ENCODE measurements at places on chromosomes 4 and X.

DNA sequence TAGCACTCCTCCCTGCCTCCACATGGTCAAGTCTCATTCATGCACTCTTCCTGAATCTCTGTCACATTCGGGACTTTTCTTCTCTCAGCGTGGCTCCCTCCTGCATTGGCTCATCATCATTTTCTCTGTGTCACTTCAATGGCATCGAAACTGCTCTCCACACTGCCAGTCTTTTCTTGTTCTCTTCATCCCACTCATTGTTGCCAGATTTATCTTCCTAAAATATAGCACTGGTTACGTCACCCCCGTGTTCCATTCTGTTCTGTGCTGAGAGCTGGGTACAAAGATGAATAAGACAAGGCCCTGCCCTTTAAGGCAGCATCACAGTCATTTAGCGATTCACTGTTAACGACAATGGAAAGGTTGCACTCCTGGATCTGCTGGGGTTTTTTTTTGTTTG, 174.4 kb upstream of the TBC1D9 start:
- no peak for DNase-seq

DNA sequence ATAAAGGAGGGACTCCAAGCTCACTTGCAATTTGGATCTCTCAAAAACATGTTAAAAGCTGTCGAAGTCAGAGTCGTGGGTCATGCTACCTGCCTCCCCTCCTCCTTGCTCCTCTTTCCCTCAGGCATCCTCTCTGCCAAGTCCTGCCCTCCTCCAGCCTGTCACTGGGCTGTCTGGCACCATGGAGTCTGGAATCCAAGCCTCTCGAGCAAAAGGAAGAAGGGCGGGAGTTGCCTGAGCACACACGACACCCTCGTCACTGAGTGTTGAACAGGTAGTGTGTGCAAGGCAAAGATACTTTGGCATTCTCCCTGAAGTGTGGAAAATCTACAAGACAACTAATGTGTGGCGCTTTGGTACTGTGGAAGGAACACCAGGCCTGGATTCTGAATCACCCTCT, 62.2 kb downstream of the HAUS3 start:
- no peak for DNase-seq

DNA sequence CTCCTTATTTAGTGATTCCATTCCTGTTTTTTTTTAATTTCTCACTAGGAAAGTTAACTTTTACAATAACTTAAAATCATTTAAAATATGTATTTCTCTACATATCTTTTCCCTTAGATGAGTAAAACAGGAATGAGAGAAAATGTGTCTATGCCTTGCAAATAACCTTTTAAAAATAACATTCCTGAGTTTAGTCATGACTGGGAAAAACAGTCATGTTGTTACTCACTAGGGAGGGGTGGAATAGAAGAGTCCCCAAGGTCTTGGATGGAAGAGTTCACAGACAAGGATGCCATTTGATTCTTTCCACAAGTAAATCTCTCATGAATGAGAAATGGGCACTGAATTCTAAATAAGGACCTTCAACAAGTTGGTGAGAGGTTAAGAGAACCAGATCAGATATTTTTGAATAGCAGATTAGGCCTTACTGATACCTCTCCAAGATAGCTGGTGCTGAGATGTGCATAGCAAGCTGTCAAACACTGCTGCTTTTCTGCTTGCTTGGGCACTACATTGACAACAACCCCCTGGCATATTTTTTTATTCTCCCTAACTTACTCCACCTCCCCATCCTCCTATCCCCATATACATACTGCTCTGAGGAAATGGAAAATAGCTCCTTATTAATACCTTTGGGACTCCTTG, 25.1 kb downstream of the UGDH start:
- no peak for DNase-seq

- DNase-seq = no peak
Measured at GRCh38 chr4:42789041-42789567, 103.4 kb upstream of the GRXCR1 start.

- DNase-seq = no peak
Measured at GRCh38 chr4:76354517-76355473, 48.3 kb downstream of the STBD1 start.

DNA sequence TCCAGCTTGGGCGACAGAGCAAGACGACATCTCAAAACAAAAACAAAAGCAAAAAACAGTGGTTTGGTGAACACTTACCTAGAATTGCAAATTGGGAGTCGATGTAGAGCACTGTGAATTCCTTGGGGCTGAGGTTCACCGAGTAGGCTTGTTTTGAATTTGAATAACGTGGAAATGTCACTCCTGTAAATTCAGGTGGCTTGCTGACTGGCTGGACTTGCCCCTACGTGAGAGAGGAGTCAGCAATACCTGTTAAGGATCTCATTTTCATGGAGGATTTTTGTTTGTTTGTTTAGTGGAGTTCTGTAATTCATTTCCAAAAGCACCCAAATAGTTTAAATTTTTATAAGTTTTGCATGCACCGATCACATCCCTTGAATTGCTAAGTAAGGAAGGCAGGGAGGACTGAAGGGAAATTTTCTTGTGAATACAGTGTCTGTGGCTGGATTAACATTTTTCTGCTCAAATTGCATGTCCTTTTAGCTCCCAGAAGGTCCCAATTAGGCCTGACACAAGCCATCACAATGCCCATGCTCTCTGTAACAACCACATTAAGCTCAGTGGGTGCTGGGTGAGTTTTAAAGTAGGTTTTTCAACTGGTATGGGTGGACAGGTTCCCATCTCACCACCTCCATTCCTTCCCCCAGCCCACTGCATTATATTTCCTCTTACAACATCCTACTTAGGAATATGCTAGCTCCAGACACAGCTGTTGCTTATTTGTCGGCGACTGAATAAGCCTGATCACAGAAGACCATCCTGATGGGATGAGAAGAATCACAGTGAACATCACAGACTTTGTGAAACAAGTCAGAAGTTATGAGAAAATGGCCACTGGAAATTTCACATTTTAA, 58.5 kb upstream of the TTC29 start:
- no peak for DNase-seq

DNA sequence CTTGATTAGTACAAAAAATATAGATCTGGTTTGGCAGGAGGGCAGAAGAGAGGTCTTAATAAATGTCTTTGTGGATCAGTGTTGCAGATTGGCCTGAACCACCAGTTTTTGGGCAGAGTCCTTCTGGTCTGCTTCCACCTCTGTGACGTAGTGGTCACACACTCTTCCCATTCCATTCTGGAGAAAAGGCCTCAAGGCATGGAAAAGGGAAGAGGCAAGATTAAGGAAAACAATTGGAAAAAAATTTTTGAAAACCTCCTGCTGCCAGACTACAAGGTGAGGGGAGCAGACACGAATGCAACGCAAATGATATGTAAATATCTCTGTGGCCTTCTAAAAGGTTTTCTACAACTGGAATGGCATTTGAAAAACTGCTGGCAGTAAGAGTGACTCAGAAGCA, 24.3 kb upstream of the FAM47C start:
- no peak for DNase-seq

DNA sequence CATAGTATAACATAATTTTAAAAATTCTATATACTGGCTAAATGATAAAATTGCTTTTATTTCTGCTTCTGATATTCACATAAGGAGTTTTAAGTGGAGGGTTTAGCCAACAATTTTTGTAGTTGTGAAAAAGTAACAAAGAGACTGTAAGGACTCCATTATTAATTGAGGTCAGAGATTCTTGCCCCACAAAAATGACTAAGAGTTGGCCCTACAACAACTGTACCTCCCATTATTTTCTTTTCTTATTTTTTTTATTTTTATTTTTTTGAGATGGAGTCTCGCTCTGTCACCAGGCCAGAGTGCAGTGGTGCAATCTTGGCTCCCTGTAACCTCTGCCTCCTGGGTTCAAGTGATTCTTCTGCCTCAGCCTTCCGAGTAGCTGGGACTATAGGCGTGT, 9.4 kb upstream of the ADH1B start:
- no peak for DNase-seq

GRCh38 chrX:77433001-77433400, 14.2 kb upstream of the FGF16 start:
- no peak for DNase-seq

- no peak for DNase-seq
Measured at GRCh38 chr4:23134331-23134730, 441.6 kb downstream of the GBA3 start.

GRCh38 chrX:23737413-23737812, 5.7 kb downstream of the ACOT9 start:
- no peak for DNase-seq

DNA sequence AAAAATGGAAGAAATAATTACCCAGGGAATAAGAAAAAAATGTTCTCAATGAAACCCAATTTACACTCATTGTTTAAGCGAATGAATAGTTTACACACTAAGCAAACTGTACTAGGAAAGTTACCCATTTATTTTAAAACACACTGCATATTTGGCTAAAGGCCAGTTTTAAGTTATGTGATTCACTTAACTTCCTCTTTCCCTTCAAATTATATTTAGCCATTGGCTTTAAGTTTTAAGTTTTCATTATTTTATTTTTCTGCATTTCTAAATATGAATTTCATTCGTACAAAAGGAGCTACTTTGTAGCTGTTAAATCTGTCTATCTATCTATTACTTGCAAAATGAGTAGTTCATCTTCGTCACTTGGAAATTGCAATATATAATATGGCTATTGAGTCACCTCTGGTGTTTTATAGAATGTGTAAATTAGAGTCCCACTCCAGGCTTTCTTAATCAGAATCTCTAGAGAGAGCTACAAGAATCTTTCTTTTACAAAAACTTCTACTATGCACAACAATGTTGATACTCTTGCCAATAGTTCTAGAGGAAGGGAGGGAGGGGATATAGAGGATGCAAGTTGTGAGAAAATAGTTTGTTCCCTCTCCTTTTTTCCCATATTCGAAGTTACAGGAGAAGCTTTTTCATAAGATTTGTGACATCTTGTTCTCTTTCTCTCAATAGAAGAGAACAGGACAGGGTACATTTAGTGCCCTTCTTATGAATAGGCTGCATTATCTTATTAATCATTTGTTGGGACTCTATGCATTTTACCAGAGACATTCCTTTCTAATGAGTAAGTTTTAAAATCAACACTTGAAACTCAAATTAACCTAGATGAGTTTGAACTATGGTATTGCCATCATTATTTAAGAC, 41.8 kb downstream of the SULT1B1 start:
- no peak for DNase-seq

DNA sequence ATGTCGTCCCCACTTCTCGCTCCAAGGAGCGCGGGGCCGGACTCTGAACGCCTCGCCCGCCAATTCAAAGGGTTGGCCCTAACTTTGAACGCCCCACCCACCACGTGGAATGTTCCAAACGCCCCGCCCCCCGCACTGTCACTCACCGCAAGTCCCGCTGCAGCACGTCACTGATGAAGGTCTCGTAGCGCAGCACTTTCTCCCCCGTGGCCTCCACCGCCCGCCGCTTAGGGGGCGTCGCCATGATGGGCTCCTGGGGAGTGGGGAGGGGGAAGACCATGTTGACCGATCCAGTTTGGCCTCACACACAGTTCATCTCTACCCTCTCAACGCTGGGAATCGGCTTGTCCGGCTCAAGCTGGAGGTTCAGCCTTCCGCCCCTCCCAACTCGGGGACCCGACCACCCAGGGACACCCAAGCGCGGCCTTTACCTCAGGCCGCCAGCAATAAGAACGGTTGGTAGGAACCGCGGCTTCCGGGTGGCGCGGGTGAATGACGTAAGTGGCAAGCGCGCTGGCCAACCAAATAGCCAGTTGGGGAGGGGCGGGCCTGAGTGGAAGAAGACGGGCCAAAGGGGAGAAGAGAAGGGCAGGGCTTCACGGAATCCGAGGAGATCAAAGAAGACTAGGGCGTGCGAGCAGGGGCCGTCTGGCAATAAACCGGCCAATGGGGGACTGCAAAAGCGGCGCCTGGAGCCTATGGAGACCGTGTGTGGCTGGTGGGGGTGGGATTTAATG, at the start of gene UXT:
Gene UXT (minus strand): TSS at position 497 of the 737 bp plus-strand sequence. CDS start 253 bp downstream, at position 244.
- peak; percentile 91 for DNase-seq

All from activated CD4-positive, alpha-beta T cell treated with anti-CD3 and anti-CD28 coated beads, Interleukin-2, amount 50 U/mL, for 1 hour (primary cell).